NCI-H510A treated with DMSO at 0.1 percent for 48 hours (cell line): ENCODE measurements at places on chromosomes 4 and X.

DNA sequence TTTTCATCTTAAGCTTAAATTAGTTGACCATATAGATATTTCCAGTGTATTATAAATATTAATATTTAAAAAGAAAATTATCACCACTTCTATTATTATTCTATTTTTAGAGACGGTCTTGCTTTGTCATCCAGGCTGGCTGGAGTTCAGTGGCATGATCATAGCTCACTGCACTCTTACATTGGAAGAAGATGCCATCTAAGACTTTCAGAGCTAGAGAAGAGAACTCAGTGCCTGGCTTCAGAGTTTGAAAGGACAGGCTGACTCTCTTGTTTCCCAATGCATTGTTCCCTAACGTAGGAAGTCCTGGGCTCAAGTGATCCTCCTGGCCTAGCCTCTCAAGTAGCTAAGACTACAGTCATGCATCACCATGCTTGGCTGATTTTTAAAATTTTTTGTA is 75.9 kb downstream of the FIP1L1 start:
- DNase-seq, result no peak

DNA sequence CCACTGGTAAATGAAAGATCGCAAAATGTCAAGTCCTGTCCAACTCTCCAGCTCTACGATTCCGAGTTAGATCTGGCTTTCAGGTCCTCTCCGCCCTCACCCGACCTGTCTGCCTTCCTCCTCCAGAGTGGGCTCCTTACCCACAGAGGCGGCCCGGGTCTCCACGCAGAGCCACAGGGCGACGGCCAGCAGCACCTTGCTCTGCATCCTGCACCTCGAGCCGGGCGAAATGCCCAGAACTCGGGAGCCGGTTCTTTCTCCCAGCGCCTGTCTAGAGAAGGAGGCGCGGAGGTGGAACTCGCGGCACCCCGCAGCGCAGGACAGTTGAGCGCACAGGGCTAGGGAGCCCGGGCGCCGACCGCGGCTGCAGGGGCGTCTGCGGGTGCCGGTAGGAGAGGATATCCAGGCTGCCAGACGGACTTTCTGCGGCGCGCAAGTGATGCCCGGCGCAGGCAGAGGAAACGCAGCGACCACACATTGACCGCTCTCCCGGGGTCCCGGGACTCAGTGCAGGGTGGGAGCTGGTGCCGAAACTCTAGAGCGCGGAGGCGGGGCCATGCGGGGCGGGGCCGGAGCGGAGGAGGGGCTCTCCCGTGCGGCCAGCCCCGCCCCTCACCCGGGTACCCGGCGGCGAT is at the start of gene KDR:
Gene KDR (minus strand): TSS at position 509 of the 635 bp plus-strand sequence. CDS start 302 bp downstream, at position 207.
- DNase-seq, result peak; percentile 20

DNA sequence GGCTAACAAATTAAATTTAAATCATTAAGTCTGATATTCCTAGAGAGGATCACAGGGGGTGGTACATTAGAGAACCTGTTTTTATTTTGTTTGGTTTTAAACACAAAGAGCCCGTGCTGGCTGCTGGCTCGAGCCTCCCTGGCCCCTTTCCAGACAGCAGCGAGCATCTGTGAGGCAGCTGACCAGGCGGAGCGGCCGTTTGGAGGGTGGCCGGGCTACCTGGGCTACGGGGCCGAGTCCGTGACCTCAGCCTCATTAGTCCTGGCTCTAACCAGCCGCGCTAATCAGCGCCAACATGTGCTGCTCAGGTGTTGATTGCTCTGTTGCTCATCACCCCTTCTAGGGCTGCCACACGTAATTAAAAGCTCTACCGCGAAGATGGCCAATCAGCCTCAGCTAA is 35.3 kb downstream of the DCTD start:
- peak; percentile 24 for DNase-seq

- DNase-seq, result no peak
Measured at GRCh38 chrX:151336809-151337208, 60.2 kb upstream of the VMA21 start.

DNA sequence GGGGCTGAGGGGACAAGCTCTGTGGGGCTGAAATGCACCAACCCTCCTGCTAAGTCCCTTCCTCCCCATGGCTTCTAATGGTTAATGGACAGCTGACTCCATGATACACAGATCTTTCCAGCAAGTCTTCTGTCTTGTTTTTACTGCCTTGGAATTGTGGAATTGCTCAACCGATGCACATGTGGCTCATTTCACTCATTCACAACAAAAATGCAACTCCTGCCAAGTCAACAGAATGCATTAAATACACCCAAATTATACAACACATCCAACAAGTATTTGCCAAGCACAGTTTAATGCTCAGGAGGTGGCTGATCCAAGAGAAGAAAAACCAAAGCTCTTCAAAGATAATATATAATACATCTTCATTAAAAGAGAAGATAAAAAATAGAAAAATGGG is 61.9 kb upstream of the PAGE4 start:
- no peak for DNase-seq

GRCh38 chr4:32031026-32031425 is 1310.9 kb downstream of the PCDH7 start:
- DNase-seq, result no peak

DNA sequence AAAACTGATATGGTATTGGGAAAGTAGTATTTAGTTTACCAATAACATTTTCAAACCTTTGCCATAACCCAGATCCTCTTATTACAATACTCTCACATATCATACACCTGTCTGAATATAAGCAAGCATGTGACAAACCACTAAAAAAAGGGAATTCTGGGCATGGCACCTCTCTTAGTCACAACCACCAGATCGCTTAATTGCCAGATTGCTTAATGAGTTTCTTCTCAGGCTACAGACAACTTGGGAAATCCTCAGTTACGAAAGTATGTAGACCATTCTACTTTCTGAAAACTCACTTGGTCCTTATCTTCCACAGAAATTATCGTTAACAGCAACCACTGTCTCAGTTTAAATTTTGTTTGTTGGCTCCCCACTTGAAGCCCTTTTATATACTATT is 2.1 kb downstream of the NAF1 start:
- DNase-seq, result no peak

- no peak for DNase-seq
Measured at GRCh38 chrX:27860337-27860736, 52.5 kb downstream of the MAGEB10 start.

- DNase-seq, result no peak
Measured at GRCh38 chrX:41692162-41692749, 3.5 kb downstream of the GPR34 start.

DNA sequence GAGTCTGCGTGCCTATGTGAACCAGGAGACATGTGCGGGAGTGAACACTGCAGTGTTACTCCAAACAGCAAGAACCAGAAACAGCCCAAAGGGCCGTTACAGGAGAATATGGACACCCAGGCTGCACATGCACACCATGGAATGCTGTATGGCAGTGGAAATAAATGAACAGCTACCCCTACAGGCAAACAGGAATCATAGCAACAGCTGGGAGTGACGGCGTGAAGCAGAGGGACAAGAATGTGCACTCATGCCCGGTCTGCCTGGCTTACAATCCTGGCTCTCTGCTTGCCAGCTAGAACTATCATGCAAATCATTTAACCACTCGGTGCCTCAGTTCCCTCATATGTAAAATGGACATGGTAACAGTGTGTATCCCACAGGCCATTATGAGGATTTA is 16.6 kb downstream of the GPKOW start:
- DNase-seq, result peak; percentile 5

- no peak for DNase-seq
Measured at GRCh38 chr4:40648131-40648530, 18.5 kb upstream of the RBM47 start.

DNA sequence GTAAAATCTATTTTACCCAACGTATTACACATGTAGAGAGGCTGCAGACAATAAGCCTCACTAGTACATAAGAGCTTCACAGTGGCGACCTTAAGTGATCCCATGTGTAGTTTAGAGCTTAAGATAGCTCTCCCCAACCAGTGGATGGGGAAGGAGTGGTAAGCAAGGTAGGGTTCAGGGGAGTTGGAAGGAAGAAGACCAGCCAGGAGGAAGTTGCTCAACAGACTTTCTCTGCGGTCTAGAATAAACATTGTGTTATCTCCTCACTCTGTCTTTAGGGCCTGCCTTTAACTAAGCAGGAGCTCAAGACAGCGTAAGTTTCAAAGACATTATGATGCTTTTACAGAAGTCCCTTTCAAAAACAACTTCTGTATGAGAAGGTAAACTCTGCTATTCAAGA is 16.8 kb downstream of the MEPE start:
- DNase-seq, result no peak

DNA sequence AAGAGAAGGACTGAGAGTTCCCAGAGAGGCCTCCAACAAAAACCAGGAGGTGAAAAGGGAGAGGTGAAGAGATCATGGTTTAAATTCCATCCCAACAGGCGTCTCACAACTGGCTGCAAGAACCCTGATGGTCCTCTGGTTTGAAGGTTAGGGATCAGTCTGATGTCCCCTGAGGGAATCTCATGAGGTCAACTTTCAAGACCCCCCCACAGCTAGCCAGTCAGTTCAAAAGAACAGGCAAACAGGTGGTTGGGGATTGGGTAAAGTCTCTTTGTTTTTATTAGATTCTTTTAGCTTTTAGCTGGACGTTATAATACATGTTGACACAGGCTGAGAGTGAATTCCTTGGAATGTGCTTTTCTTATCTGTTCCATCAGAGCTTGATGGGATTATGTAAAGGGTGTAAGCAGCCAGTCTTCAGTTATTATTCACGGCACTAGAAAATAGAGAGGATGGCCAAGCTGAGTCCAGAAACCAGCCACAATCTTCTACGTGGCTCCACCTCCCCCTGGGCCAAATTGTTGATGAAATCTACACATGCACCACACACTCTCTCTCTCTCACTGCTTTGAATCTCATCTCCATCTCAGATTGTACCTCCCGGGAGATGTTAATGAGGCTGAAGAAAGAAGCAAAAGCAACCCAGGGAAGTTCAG is 20.8 kb downstream of the ENPP6 start:
- DNase-seq, result no peak

GRCh38 chrX:119082278-119082677 is 9.5 kb downstream of the CT47C1 start:
- no peak for DNase-seq

- no peak for DNase-seq
Measured at GRCh38 chr4:159925770-159926169, 822.9 kb downstream of the RAPGEF2 start.

DNA sequence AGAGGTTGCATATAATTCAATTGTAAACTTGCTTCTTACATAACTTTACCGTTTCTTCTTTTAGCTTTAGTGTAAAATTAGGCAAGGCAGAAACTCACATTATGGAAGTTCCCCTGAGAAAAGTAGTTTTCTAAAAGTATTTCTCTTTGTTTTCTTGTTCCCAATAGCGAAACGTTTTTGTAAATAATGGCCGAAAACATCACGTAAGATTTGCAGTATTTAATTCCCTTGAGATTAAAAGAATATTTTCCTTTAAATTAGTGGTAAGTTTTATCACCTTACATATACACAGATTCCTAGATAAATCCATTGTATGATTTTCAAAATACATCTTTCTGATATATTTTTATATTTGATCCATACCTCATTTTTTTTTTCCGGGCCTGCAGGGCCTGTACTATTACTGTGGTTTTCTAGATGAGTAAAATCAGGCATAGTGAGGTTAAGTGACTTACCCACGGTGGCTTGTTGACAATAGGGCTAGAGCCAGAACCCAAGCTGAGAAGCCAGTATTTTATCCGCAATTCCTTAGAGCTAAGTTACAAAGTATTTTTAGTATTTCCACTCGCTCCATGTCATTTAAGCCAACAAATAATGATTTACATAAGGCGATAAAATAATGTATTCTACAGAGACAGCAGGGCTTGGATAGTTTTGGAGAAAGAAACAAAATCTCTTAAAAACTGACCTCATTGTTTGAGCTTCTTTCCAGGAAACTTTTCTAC is 82.2 kb upstream of the VEGFC start:
- no peak for DNase-seq

GRCh38 chrX:43655151-43656004 is 721 bp upstream of the MAOA start:
- peak; percentile 11 for DNase-seq
